Stimulated activated CD4-positive, alpha-beta T cell treated with anti-CD3 and anti-CD28 coated beads, TNF-alpha, amount 100 ng/mL, for 48 hours (primary cell): ENCODE measurements at places on chromosomes 4 and X.

DNA sequence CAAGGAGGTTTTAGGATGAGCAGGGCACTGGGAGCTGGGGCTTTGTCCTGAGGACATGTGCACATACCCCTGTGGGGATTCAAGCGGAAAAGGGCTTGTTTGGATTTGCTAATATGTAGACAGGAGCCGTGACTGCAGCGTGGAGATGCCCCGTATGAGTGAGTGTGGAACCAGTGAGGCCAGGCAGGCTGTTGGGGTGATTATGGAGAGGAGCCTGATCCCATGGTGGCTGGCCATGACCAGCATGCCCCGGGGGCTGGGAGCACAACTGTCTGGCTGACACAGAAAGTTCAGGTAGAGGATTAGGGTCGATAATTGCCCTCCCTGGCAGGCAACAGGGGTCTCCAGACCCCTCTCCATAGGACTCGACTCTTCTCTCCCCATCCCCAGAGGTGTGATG, 68.8 kb upstream of the STX18 start:
- no peak for DNase-seq

DNA sequence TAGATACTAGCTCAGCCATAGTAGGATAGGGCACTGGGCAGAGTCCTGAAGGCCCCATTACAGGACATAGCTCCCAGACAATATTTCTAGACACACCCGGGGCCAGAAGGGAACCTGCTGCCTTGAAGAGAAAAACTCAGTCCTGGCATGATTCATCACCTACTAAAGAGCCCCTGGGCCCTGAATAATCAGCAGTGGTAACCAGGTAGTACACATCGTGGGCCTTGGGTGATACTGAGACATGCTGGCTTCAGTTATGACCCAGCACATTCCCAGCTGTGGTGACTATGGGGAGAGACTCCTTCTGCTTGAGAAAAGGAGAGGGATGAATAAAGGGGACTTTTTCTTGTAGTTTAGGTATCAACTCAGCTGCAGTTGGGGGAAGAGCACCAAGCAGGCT, 104.3 kb upstream of the STK26 start:
- no peak for DNase-seq

DNA sequence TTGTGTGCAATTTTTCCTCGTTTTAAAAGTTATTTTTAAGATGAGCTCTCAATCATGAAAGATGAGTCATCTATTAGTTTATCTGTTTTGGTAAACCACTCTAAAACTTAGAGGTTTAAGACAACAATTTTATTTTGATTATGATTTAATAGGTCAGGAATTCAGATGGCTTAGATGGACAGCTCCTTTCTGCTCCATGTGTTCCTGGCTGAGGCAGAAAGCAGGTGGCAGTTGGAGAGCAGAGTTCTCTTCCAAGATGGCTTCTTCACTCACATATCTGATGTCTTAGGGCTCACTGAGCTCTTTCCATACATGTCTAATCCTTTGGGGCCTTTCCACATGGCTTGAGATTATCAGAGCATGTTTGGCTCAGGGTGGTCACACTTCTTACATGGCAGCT, 48.3 kb upstream of the GRPR start:
- DNase-seq = no peak

DNA sequence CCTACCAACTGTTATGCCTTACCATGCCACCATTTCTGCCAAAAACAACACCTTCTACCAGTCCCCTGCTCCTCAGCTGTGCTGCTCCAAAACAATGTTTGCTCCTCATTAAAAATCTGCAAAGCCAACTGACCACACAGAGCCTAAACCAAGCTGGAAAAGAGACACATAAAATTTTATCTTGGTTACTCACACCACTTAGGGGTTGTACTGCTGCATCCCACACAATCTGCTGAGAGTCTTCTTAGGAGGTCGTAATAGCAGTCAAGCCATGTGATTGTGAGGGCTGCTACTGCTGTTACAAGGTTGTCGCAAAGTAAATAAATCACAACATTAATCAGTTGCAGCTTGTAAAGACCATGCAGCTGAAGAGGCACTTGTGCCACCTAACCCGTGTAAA, 607.4 kb upstream of the FAM241A start:
- DNase-seq = no peak

- no peak for DNase-seq
Observed at GRCh38 chr4:27198246-27198645, 337.6 kb downstream of the STIM2 start.

DNA sequence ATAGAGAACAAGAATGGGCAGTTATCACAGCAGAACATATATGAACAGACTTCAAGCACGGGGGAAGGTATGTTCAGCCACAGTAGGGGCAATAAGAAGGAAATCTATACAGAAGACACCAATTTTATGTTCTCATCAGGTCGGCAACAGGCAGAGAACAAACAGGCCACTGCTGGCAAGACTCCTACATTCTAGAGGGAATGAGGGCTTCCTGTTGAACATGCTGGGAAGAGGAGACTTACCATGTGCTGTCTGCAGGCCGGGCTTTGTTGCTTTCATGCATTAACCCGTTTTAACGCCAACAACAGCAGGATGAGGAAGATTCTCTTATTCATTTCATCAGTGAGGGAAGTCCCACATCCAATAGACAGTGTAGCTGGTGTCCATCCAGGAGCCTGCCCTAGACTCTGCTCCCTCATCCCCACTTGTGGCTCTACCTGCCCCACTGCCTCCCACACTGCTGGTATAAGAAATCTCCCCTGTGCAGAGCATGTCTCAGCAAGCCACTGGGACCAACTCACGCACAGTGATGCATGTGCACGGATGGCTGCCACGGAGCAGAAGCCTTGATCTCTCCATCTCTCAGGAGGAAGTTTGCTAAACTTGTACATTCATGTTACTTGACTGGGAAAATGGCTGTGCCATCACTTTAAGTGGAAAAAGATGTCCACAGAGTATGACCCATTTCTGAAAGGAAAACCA, 84.5 kb downstream of the ACOX3 start:
- no peak for DNase-seq

GRCh38 chr4:67342291-67342690, 203.0 kb downstream of the CENPC start:
- DNase-seq = no peak

- DNase-seq = no peak
Observed at GRCh38 chr4:170391066-170391740, 301.4 kb upstream of the AADAT start.

- DNase-seq = no peak
Observed at GRCh38 chr4:155336242-155336641, 40.5 kb downstream of the MAP9 start.

GRCh38 chr4:149466446-149466845, 349.2 kb downstream of the IQCM start:
- no peak for DNase-seq

GRCh38 chrX:9383655-9384054, 81.2 kb upstream of the TBL1X start:
- no peak for DNase-seq

- no peak for DNase-seq
Observed at GRCh38 chrX:40933706-40934425, 151.4 kb upstream of the USP9X start.

DNA sequence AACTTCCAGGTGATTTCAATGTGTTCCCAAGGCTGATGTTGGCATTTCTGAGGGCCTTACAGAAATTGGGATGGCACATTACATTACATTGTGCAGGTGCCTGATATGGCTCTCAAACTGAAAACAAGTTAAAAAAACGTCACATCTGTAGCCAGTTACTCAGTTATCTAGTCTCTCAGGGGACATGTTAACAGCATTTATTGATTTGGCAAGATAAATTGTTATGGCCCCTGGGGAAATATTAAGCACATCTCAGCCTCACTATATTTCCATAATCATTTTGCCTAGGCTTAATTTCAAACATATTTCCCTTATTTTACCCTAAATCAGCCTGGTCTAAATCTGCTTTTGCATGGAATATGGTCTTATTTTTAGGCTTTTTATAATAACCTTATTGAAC, 290.0 kb downstream of the IL15 start:
- no peak for DNase-seq

GRCh38 chrX:10015723-10016518, 48.8 kb downstream of the CLDN34 start:
- no peak for DNase-seq

GRCh38 chr4:160318567-160319220, 1215.8 kb downstream of the RAPGEF2 start:
- no peak for DNase-seq
